ENCODE measurements at places on chromosomes 3 and 15.

- no peak for DNase-seq
These were observed 230.5 kb downstream of the MFSD1 start for GRCh38 chr3:159032311-159032710.

- DNase-seq = no peak
These were observed at the start of gene HRH1 for GRCh38 chr3:11154036-11154952. Gene HRH1 (plus strand): TSS chr3:11154493. CDS start chr3:11259038, 104,545 bp downstream.

DNA sequence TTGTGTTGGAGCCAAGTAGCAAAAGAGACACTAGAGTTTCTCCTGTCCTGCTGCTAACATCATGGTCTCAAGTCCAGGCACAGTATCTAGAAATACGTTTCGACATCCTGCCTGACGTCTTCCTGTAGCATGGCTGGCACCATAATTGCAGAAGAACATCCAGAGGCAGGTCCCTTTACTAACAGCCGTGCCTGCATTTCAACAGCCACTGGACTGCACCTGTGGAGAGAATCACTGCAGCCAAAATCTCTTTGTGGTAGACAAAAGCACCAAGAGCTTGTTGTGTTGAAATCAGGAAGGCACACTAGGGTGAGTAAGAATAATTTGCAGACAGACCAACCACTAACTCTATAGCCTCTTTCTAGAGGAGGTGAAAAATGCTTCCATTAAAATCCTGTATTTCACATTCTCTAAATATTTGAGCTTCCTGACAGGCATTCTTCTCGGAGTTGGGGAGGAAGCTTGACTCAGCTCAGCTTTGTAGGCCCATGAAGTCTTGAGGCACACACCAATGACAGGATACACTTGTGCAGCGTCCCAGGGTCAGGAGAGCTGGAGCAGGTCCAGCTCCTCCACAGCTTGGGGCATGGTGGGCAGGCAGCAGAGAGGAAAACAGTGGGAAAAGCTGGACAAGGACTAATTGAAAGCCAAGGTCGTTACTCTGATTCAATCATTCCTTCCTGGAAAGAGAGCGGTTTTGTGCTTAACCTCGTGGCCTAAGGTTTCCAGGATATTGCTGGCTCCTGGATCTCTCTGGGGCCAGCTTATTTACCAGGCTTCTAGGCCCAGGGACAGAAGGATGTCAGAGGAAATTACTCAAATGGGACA lies 244.9 kb downstream of the FAM43A start:
- no peak for DNase-seq

DNA sequence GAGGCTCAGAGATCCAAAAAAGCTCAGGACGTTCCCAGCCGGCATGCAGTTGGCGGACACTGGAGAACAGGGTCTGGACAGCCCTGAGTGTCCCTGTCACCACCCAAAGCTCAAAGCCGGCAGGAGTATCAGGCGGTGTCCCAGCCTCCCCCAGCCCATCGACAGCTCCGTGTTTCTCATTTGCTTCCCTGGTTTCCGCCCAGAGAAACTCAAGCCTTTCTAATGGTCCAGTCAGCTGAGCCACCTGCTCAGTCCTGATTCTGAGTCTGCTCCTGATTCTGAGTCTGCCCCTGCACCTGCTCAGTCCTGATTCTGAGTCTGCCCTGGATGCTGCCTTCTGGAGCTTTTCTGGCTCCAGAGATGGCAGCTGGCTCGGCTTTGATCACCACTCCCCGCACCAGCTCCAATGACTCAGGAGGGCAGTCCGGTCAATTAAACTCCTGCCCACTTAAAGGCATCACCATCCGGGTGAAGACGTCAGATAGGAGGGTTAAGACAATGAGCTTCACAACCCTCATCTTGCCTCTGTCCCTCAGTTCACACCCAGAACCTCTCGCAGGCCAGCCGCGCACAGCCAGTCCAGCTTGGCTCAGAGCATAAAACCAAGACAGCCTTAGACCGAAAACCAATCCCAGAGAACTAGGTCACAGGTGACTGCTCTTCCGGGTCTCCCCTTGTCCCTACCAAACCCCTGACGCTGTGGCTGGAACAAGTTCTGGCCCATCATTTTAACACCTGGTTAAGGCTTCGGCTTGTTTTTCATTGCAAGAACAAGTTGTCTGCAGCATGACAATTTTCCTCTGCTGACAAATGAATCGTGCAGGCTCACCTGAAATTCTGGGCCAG lies 6.8 kb downstream of the PCSK6 start:
- no peak for DNase-seq

GRCh38 chr3:102180280-102180931 lies 254.4 kb upstream of the ZPLD1 start:
- DNase-seq = no peak

DNA sequence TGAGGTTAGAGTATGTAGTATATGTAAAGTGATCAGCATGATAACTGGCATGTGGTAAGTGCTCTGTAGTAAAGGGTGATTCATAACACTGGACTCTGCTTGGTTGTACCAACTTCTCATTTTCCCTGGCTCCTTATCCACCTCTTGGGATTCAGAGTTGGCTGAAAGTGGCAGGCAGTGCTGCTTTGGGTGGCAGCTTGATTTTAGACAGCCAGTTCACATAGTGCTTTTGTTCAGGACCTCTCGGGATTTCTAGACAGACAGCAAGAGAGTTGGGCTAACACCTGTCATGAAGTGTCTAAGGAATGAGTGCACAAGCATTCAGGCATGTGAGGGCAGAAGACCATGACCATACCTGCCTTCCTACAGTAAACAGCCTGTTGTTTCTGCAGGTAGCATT lies 69.0 kb downstream of the RBM6 start:
- no peak for DNase-seq

GRCh38 chr3:65786890-65787289 lies 251.8 kb downstream of the MAGI1 start:
- no peak for DNase-seq

- DNase-seq = no peak
These were observed 47.8 kb downstream of the CTXND1 start for GRCh38 chr15:80204231-80204630.

- no peak for DNase-seq
These were observed 4.6 kb downstream of the EFCC1 start for GRCh38 chr3:129005526-129006303.

GRCh38 chr3:170419557-170420087 lies 954 bp downstream of the CLDN11 start:
- DNase-seq = no peak

GRCh38 chr3:182342252-182342651 lies 451.1 kb upstream of the ATP11B start:
- DNase-seq = no peak

- DNase-seq = no peak
These were observed 73.0 kb upstream of the POMGNT2 start for GRCh38 chr3:43178891-43179366.

DNA sequence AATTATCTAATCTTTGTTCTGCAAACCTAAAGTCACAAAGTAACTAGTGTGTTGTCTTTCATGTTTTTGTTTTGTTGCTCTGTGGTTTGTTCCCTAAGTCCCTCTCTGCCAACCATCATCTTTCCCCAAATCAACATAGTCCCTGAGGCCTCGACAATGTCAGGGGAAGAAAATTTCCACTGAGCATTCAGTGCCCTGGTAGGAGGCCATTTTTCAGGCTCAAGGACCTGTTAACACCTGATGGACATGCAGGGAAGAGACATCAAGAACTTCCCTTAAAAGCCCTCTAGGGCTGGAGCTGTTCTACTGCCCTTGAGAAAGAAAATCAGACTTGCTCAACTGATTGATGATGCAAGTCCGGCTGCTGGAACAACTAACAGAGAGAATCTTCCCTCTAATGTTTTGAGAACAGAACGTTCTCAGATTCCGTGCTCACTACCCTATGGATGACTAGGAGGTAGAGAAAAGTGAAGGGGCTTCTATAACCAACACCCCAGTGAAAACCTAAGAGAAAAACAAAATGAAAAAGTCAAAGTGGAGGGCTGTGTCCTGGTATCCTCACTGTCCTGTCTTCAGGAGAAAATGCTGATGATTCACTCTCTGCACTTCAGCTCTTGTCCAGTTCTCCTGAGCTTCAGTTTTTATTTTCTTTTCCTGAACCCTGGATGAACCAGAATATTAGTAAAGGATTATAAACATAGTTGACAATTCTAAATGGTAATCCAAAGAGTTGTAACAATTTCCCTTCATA lies 373.1 kb downstream of the FOXP1 start:
- DNase-seq = no peak

GRCh38 chr3:6326771-6327170 lies 534.1 kb upstream of the GRM7 start:
- no peak for DNase-seq

DNA sequence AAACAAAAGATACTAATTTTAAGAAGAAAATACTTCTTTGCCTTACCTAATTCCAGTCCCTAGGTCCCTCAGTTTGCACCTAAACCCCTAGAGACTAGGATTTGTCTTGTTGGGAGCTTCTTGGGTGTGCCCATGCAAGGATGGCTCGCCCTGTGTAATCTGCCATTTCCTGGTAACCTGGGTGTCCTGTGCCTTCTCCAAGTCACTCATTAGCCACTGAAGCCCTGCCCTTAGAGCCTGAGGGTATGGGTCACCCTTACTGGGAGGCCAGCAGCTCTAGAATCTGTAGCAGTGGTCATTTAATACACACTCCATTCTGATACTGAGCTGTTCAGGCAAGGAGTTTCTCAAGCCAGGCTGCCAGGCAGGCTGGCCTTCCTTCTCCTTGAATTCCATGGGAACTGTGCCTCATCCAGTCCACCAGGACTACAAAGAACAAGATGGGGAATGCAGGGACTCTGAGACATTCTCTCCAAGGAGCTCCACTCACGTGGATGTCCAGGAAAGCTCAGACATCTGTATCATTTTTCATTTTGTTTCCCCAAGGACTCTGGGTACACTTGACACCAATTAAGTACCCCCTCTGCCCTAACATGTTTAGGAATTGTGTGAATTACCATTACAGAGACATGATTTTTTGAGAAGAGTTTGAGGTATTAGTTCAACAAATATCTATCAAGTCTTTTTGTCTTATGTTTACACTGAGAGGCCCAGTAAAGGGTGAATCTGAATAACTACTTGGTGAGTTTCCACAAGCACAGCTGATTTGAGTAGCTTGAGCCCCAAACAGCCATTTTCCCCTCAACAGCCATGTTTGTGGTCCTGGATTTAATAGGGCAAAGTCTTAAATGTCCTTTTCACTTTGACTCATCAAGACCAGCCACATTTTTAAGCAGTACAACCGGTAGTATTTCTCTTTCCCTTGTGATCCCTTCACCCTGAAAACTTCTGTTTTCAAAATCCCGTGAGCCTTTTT lies 52.6 kb downstream of the ARNT2 start:
- no peak for DNase-seq

DNA sequence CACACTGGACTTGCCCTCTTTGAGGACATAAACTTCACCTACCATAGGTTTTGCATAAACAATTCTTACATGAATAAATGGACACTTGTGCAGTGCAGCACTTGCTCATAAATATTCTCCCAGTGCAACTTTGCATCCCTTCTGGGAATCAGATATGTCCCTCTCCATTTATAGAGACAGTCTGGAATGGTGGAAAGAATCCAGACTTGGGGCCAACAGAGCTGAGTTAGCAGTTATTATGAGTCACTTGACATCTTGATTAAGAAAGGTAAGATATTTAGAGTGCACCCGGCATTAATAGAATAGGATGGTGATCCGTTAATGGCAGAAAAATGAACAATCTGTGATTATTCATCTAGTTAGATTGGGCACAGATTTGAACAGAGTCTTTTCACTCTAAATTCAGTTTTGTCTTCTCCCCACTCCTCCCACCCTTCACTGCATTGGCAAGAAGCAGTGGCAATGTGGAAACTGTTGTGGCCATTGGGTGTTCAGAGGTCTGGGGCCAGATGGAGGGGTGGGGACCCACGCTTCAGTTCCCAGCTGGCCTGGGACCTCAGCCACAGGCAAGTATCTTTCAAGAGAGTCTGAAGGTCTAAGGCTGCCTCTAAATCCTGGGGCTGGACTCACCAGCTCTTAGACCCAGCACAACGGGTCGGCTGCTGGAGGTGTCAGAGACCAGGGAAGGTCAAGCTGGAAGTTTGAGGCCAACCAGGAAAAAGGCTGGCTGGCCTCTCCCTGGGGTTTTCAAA lies 58.9 kb upstream of the KY start:
- DNase-seq = no peak

GRCh38 chr3:113747283-113748046 lies 630 bp downstream of the ATP6V1A start:
- peak; percentile 34 for DNase-seq

DNA sequence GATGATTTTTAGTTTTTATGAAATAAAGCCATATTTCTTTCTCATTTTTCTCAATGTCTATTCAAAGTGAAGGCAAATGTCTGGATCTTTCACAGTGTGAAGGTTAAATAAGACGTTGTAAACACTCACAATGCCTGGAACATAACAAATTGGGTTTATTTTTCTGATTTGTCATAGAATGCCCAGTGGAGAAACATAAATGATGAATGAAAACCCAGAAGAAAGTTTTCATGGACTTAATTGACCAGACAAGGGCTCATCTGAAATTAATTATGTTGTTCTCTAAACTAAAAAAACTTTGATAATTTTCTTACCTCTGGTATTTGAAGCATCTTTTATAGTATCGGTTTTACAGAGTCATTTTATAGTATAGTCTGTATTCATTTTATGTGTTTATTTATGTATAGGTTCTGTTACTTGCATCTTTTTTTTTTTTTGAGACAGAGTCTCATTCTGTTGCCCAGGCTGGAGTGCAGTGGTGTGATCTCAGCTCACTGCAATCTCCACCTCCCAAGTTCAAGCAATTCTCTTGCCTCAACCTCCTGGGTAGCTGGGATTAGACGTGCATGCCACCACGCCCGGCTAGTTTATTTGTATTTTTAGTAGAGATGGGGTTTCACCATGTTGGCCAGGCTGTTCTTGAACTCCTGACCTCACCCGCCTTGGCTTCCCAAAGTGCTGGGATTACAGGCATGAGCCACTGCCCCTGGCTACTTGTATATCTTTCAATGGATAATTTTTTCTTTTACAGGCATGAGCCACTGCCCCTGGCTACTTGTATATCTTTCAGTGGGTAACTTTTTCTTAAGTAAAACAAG lies 15.1 kb upstream of the BNIP2 start:
- DNase-seq = no peak

DNA sequence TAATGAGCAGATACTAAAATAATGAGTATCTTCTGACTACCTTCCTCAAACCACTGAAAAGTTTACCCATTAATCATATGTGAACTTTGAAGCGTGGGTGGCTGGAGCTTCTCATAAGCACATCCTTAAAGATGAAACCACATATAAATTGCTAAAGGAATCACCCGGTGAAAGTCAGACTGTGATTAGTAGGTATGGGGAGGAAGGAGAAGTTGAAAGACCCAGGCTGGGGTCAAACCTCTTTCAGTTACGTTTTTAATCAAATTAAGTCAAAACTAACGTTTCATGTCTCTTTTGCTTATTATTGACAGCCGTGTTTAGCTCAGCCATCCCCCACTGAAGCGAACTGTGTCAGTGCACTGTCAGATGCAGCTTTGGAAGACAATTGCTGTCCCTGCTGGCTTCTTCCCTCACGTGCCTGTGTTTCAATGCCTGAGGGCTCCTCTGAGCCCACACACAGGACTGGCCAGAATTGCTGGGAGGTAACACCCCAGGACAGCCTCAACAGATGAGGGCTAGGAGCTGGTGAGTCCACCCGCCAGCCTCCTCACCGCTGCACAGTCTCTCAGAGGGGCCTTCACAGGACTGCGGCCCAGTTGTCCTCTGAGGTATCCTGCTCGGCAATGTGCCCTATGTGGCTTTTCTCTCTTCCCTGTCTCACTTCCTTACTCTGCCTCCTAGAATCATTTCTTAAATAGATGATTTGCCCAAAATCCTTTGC lies 29.3 kb upstream of the SH3BP5 start:
- DNase-seq = peak; percentile 52

GRCh38 chr3:186648851-186649250 lies 8.7 kb downstream of the FETUB start:
- DNase-seq = no peak

GRCh38 chr3:173273838-173274237 lies 123.7 kb upstream of the NLGN1 start:
- no peak for DNase-seq

Data from stimulated activated CD4-positive, alpha-beta T cell treated with anti-CD3 and anti-CD28 coated beads, TNF-alpha, amount 100 ng/mL, for 48 hours (primary cell).